NCI-H1417 (cell line): ENCODE measurements at places on chromosomes 3 and 15.

DNA sequence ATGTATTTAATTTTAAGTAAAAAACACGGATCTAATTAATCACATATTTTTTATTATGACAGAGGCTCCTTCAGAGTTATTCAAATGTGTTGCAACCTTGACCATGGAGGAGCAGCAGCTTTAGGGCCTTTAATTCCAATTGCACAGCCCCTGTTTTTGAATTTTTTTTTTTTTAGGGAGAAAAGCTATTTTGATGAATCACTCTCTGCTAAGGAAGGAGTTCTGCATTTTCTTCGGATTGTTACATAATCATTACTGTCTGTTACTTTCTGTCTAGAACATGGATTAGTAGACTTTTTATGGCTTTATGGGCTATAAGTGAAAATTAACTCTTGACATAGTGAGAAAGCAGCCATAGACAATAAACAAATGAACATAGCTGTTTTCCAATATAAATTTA, 90.8 kb downstream of the MCTP2 start:
- DNase-seq: no peak

GRCh38 chr3:46731795-46732194, 14.1 kb upstream of the PRSS50 start:
- peak; percentile 34 for DNase-seq

DNA sequence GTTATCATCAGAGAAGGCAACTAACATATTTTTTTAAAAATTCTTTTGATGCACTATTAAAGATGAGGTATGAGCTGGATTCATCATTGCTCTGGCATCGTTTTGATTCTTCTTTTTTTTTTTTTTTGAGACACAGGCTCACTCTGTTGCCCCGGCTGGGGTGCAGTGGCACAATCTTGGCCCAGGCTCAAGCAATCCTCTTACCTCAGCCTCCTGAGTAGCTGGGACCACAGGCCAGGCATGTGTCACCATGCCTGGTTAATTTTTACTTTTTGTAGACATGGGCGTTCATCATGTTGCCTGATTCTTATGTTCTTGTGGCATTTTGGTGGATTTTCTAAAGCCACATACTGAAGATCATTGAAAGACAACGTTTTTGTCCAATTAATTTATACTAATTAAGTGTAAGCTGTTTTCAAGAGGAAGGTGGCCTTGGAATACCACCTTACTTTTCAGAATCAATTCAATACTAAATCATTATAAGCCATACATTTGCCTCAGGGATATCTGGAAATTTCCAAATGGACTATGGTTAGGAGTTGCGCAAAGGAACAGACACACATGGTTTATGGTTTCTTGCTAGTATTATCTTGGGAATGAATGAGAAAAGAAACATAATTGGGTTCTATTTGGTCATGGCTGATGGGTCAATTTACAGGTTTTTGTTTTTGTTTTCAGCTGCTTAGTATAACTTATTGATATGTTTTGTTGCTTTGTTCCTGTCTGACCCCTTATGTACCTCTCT, 22.8 kb downstream of the SLC28A2 start:
- DNase-seq: no peak

- no peak for DNase-seq
Observed at GRCh38 chr15:73851689-73852088, 21.7 kb upstream of the TBC1D21 start.

DNA sequence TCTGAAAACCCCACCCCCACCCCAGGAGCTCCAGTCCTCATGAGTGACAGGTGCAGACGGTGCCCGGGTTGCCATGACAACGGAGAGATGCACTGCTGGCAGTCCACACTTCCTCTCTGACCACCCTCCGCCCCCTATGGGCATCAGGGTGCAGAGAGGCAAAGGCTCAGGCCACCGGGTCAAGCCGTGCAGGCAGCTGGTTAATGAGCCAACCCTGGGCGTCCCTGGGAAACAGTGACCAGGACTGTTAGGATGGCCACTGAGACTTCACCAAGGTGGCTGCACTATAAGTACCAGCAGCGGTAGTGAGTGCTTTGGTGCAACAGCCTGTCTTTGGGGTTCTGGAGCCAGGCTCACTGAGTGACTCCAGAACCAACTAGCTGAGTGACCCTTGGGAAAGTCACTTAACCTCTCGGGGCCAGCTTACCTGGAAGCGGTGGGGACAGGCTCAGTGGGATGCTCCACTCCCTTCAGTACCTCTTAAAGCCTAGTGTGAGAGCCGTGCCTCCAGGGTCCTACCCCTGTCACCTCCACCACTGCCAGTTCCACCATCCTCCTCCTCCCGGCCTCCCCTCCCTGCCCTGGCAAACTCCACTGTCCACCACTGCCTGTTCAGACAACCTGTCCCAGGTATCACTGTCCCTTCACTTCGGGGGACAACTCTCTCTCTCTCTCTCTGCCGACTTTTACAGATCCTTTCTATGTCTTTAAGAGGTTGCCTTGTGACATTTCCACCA, 121.0 kb upstream of the PRR20G start:
- peak; percentile 73 for DNase-seq

DNA sequence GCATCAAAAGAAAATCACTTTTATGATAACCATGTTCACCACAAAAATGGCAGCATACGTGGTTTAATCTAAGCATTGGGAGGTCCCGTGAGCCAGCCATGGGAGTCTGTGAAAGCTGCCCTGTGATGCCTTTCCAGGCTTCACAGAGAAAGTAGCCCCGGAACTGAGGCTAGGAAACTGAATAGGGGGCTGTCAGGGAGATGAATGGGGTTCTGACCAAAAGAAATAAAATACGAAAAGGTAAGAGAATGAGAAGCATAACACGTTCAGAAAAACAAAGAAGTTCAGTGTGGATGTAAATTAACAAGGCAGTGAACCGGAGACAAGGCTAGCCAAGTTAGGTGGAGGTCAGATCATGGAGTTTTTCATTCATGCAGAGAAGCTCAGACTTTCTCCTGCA, 118.9 kb downstream of the ANXA2 start:
- no peak for DNase-seq

- DNase-seq: no peak
Observed at GRCh38 chr3:194323785-194324735, 27.1 kb downstream of the CPN2 start.

DNA sequence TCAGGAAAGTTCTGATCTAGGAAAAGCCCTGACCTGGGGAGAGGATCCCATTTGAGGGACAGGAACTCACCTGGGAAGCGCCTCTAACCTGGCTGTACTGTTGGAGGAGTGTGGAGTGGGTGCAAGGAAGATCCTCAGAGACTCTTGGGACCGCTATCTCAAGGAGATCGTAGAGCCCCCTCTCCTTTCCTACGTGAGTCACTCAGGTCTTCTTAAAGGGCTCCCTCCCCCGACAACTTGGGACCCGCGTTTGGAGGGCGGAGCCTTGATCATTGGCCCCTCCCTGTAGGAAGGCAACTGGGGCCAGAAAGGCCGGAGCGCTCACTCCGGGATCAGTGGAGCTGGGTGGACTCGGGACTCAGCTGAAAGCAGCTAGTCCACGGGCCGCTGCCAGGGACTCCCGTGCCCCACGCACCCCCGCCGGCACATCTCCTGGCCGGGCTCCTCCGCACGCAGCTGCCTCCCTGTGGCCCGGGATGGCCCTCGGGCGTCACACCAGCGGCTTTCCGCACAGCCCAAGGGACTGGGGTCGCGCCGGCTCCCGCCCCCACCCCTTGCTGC, 520 bp downstream of the SLC26A6 start:
- DNase-seq: peak; percentile 64

DNA sequence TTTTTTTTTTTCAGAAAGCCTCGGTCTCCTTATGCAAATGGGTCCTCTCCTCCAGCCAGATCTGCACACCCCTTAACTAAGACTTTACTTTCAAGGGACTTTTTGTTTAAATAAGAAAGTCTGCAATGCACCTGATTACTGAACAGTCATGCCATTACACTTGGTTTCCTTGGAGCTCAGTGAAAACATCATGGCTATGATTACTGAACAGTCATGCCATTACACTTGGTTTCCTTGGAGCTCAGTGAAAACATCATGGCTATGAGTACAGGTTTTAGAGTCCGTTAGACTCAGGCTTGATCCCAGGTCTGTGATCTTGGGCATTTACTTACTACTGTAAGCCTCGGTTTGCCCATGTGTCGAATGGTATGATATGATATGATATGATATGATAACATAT, 10.1 kb downstream of the ENTPD3 start:
- no peak for DNase-seq

- DNase-seq: peak; percentile 95
Observed at GRCh38 chr3:133136114-133137041, 98.2 kb downstream of the TMEM108 start.

- no peak for DNase-seq
Observed at GRCh38 chr3:140844072-140844471, 97.6 kb upstream of the SLC25A36 start.

DNA sequence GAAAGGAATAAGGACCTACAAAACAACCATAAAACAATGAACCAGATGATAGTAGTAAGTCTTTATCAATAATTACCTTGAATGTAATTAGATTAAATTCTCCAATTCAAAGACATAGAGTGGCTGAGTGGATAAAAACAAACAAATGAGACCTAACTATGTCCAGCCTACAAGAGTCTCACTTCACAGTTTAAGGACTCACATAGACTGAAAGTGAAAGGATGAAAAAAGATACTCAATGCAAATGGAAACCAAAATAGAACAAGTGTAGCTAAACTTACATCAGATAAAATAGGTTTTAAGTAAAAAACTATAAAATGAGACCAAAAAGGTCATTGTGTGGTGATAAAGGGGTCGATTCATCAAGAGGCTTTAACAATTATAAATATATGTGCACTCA, 21.9 kb upstream of the NR1I2 start:
- no peak for DNase-seq

DNA sequence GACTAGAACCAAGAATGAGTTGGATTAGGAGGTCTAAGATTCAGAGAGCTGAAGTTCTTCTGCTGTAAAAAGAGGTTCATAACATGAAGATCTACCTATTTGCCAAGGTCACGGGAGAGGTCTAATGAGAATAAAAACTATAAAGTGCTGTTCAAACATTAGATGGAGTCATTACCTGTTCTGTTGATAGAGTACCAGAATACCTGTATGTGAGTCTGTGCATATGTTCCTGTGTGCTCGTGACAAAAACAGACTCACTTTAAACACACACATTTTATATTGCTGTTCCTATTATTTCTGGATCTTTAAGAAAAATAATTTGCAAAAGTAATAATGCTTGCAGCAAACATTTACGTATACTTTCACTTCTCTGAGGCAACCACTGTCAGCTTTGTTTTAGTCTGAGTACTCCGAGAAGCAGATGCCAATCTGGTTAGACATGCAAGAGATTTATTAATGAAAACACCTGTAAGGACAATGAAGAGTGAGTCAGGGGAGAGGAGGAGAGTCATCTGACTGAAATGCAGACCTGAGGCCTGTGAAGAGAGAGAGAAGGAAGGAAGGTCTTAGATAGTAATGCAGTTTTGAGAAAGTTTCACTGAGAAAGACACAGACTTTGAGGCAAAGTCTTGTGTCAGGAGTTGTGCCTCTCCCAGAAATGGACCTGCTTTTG, 221.2 kb downstream of the SQOR start:
- no peak for DNase-seq

DNA sequence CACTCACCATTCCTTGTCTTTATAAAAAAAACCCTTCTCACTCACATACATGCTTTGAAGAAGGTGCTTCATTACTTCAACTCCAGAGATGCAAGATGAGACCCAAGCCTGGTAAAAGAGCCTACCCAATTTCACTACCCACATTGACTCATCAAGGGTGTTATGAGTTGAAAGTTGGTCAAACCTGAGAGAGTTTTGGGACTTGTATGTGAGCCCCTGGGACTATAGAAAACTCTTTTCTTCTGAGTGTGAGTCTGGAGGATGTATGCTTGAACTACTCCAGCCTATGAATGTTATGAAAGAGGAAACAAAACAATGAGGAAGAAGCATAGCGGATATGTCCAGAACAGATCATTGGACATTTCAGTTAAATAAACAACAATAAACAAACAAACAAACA, 106.5 kb upstream of the SATB1 start:
- DNase-seq: no peak

DNA sequence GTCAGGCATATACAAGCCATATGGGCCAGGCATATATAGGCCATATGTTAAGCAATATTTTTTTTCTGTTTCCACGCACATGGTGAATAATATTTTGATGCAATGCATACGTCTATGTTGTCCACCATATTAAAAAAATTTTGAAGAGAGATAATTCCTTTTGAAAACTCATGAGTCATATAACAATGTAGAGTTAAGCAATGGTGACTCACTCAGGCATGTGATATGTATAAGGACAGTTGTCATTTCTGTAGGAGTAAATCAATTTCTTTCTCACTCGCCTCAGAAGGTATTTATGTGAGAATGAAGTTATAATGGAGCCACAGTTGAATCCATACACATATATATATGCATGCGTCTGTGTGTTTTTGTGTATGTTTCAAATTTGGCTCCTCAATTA, 272.6 kb downstream of the EPHA3 start:
- DNase-seq: no peak

DNA sequence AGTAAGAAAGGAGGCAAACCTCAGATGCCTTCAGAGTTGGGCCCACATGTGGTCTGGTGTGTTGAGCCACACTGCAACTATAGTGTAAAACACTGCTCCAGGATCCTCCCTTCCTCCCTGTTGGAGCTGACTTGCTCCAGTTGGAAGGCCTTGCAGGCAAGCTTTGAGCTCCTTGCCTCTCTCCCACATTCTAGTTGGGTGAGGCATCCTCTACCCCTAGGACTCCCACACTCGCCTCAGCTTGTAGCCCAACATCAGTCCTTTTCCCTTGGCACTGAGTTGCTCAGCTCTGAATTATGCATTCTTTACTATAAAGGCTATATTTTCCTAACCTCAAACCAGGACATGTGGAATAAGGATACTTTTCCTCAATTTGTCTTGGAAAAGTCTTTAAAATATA, 143.9 kb downstream of the NECTIN3 start:
- DNase-seq: no peak

DNA sequence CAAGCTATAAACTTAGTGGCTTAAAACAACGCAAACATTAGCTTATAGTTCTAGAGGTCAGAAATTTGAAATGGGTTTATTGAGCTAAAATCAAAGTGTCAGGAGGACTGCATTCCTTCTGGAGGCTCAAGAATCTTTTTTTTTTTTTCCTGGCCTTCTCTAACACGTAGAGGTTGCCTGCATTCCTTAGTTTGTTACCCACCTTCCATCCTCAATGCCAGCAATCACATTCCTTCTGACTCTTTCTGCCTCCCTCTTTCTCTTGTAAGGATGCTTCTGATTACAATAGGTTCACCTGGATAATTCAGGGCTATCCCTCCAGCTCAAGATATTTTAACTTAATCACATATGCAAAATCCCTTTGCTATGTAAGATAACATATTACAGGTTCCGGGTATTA, 24.8 kb downstream of the REC114 start:
- DNase-seq: no peak

GRCh38 chr3:197809356-197810020, 18.4 kb downstream of the LRCH3 start:
- no peak for DNase-seq

DNA sequence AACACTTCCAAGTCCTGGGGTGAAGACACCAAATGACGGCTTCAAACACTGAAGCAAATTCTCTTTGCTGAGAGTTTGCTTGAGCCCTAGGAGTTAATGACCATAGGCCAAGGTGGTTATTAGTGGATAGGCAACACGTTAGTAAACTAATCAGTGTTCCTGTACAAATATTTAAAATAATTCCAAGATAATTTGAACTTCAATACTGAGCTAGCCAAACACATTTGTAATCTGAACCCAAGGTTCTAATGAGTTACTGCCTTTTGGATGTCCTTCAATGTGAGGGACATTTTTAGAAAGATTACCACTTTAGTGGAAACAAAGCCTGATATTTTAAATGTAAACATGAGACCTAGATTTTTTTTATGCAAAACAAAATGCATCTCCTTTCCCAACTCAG, 94.6 kb downstream of the THRB start:
- DNase-seq: no peak

GRCh38 chr15:80031841-80032240, 27.6 kb upstream of the ZFAND6 start:
- DNase-seq: peak; percentile 63
